ELR (cell line): ENCODE measurements at places on chromosomes 2 and 18.
A peak's percentile ranks its signal among the peaks of the same experiment; 100 is the strongest.

DNA sequence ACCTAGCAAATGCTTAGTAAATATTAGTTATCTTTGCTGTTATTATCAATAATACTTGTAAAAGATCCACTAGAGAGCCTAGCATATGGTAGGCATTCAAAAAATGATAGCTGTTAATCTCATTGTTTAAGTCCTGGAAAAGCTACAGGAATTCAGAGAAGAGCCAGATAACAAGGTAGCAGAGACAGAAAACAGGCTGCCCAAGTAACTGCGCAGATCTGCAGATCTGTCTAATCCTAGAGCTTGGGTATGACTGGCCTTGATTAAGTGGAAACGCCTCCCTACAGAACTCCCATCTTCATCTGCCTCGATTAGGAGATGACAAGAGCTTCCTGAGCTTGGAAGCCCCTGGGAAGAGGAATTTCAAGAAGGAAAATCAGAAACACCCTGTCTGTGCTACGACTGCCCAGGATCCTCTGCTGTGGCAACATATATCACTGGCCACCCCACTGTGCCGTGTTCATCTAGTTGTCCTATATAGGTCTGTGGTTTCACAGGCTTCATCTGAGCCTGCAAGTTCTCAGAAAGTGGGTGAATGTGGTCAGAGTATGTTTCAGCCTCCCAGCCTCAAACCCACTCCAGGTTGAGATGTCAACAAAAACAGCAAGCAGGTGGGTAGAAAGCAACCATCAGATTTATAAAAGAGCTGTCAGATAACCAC lies 151.5 kb upstream of the PKDCC start:
- DNase-seq = no peak

GRCh38 chr2:240557101-240557751 lies 562 bp downstream of the ANKMY1 start:
- no peak for DNase-seq

- no peak for DNase-seq
Observed at GRCh38 chr18:24500217-24500616, 39.8 kb downstream of the HRH4 start.

DNA sequence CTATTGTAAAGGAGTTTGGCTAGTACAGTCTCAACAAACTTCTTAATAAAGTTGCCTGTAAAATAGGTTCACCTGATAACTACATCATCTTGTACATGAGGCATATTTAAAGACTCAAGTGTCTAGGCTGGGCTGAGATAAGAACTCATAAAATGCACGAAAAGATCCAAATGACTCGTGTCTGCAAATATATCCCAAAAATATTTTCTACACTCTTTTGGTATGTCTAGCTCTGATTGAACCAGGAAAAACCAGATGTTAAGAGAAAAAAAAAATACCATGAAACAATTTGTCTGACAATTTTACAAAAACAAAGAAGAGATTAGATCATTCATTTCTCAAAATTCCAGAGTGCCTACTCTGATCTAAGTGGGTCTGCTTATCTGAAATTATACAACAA lies 166.9 kb upstream of the OSR1 start:
- DNase-seq = no peak

- DNase-seq = peak; percentile 85
Observed at GRCh38 chr18:12391487-12392165, 14.6 kb upstream of the AFG3L2 start.

- no peak for DNase-seq
Observed at GRCh38 chr2:115848192-115848591, 1405.8 kb downstream of the DPP10 start.

GRCh38 chr2:100924520-100925451 lies 77.3 kb upstream of the RPL31 start:
- DNase-seq = peak; percentile 87

DNA sequence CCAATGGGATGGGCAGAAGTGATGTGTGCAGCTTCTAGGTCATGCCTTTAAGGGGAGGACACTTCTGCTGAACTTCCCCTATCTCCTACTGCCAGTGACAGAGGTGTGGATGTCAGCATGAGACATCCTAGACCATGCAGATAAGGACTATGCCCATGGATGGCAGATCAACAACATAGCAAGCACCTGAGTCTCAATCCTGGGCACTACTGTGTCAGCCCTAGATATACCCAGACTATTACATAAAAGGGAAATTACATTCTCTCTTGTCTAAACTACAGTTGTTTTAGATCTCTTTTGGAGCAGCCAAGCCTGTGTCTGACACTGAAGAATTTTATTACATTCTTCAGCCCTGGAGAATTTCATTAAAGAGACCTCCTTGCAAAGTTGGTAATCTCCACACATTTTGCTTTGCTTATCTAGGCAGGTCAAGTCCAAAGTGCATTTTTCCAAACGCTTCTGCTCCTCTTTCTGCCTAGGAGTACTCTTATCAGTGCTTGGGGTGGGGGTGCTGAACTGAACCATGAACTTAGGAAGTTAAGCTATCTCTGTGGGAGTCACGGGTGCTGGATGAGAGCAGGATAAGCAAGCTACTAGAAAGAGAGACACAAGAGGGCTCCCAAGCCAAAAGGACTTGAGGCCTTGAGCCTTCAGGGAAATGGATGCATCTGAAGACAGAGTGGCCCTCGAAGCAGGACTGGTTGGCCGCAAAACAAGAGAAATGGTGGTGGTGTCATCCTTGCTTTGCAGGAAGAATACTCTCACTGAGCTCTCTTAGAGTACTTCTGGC lies 95.2 kb upstream of the SPRED2 start:
- DNase-seq = no peak

GRCh38 chr2:103734911-103735310 lies 973.1 kb downstream of the TMEM182 start:
- no peak for DNase-seq

GRCh38 chr2:169362894-169363559 lies 693 bp upstream of the LRP2 start:
- DNase-seq = peak; percentile 9

DNA sequence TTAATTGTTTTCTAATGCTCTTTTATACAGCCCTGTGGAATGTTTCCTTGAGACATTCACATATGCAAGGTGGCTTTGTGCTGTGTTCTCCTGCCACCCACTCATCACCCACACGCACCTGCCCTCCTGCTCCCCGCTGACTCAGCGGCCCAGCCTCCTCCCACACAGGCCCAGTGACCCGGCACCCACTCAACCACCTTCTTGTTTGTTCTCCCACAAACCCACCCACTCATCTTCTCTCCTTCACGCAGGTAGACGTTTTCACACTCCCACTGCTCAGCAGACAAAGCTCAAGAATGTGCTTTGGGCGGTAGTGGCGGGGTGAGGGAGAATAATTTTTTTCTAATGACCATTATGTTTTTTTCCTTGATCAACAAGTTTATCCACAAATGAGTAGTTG lies 28.6 kb upstream of the NEMP2 start:
- no peak for DNase-seq

GRCh38 chr2:174014011-174014698 lies 49.0 kb upstream of the SP3 start:
- DNase-seq = no peak

DNA sequence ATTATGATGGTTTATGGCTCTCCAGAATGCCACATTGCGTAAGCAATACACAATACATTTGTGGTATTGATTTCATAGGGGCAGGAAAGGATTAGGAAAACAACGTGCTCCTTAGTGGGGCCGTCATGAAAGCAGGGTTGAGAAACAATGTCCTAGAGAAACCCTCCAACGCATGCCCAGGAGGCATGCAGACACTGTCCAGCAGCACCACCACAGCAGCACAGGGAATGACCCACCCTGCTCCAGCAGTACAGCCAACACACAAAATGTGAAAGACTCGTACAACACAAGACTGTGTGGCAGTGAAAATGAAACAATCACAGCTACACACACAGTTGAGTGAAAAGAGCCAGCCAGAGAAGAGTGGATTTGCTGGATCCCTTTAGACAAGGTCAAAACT lies 66.3 kb downstream of the FAM168B start:
- DNase-seq = no peak

GRCh38 chr2:10216677-10217488 lies 85.8 kb upstream of the HPCAL1 start:
- DNase-seq = peak; percentile 20

GRCh38 chr2:85823951-85824350 lies 64.8 kb downstream of the ST3GAL5 start:
- DNase-seq = no peak

DNA sequence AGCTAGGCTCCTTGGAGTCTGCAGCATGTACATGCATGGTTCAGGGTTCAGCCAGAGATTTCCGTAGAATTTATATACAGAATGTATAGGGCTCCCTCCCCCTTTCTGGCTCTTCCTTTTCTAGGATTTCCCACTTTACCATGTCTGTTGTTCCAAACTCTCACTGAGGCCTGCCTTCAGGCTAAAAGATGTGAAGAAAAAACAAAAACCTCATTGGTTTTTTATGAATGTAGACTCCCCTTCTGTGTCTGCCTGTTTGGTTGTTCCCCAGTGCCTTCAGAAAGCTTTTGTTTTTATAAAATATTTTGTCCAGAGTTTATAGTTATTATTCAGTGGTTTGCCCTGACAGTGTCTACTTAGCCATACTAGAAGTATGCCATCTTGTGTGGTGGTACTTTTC lies 3.6 kb downstream of the NDUFV2 start:
- DNase-seq = no peak

- no peak for DNase-seq
Observed at GRCh38 chr2:226086190-226086589, 686.7 kb downstream of the NYAP2 start.

GRCh38 chr2:109318150-109318948 lies 189.3 kb downstream of the SH3RF3 start:
- peak; percentile 95 for DNase-seq
